Neural crest cell (in vitro differentiated cells): ENCODE measurements at places on chromosomes 1 and 21.

DNA sequence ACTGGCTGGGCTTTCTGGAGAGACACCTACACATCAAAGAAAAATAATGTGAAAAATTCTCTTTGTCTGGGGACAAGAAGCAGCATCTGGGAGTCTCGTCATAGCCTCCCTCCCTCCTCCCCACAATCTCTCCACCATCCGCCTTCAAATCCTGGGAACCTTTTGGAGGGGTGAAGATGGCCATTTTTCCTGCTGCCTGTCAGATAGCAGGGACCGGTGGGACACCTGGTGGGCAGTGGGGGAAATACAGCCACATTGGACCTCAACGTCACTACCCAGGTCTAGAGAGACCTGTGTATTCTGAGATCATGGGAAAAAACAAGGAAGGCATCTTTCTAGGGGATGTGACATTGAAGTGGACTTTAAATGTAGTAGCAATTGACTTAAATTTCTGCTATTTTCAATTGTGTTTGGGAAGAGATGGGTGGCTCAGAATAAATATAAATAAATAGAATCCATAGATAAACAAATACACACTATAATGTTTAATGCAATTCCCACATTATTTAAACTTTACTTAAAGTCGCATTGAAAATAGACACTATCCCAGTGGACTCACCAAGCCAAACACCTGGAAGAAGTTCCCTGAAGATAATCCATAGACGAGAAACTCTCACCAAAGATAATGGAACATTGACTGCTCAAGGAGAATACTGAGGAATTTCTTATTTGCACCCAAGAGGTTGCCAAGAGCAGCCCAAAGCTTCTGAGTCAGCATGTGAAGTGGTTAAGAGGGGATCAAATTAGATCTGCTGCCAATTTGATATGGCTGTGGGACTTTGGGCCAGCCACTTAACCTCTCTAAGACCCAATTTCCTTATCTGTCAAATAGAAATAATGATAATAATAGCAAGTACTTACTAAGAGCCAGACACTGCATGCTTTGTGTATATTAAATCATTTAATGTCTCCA lies 147.6 kb upstream of the CAMK1G start:
- no peak overlapping the region for H3K4me3 ChIP-seq
- H3K27me3 ChIP-seq: no peaks in the 10 kb centered on the region

DNA sequence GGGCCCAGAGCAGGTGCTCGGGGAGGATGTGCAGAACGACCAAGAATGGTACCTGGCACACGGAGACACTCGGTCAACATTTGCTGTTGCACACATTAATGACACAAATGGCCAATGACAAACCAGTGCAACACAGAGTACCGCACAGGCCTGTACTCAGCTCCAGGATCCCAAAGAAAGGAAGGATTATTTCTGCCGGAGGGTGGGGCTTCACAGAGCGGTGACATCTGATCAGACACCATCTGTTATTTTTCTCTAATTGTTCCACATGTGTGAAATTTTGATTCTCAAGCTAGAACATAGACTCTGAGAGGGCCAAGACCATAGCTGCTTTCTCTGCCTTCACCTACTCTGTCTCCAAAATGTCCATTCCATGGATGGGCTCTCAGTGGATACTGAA lies 100.4 kb downstream of the MRPL37 start:
- no peaks in the 10 kb centered on the region for H3K27me3 ChIP-seq
- no peaks in the 10 kb centered on the region for H3K36me3 ChIP-seq
- no peak for DNase-seq
- H3K4me1 ChIP-seq: peaks cover 93% of the 10 kb centered on the region
- H3K4me3 ChIP-seq: no peak overlapping the region

GRCh38 chr1:44566281-44567046 lies 107.8 kb downstream of the TMEM53 start:
- peaks cover 31% of the 10 kb centered on the region for H3K27me3 ChIP-seq
- no peak overlapping the region for H3K27ac ChIP-seq
- peaks cover 10% of the 10 kb centered on the region for H3K4me1 ChIP-seq

GRCh38 chr1:223203034-223203408 lies 60.0 kb upstream of the TLR5 start:
- no peaks in the 10 kb centered on the region for H3K4me1 ChIP-seq
- peaks cover 9% of the 10 kb centered on the region for H3K27me3 ChIP-seq
- H3K36me3 ChIP-seq: no peaks in the 10 kb centered on the region

DNA sequence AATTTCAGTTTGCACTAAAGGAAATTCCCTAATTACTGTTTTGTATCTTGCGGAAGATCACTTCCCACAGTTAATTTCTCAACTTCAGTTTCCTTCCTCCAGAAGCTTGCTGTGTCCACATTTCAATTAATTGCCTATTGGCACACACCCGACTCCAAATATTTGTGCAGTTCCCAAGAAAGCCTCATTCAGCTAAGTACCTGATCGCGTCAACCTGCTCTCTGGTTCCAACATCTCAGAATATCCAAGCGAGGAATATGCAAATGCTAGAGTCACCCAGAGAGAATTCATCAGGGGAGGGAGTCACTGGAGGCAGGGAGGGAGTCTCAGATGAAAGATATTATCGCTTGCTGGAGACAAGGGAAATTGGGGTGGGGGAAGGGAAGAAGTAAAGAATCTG lies 351.3 kb downstream of the RRAGC start:
- peaks cover 9% of the 10 kb centered on the region for H3K4me1 ChIP-seq
- no peaks in the 10 kb centered on the region for H3K36me3 ChIP-seq
- H3K27ac ChIP-seq: no peak overlapping the region
- peaks cover 4% of the 10 kb centered on the region for H3K27me3 ChIP-seq
- H3K4me3 ChIP-seq: no peak overlapping the region

DNA sequence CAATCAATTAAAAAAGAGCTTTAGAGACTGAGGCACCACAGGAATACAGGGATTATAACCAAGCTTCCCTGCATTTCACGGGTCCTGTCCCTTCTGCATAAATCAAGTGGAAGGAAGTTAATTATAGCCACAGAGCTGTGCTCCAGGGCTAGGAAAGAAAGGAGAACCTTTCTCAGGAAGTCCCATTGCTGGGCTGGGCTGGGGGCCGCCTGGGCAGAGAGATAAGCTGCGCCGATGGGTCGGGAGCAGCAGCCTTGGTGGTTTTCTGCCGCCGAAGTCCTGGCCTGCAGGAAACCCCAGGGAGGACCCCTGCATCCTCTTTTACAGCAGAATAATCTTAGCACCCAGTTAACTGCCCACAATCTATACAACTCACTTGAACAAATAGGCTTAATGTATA lies 12.6 kb upstream of the CD34 start:
- peaks cover 14% of the 10 kb centered on the region for H3K4me1 ChIP-seq
- H3K27ac ChIP-seq: no peak overlapping the region
- H3K36me3 ChIP-seq: no peaks in the 10 kb centered on the region

- DNase-seq: no peak
- H3K36me3 ChIP-seq: peaks cover 30% of the 10 kb centered on the region
- H3K4me1 ChIP-seq: peaks cover 20% of the 10 kb centered on the region
- H3K27ac ChIP-seq: no peak overlapping the region
Observed at GRCh38 chr1:43144237-43144636, 27.9 kb downstream of the EBNA1BP2 start.
